KG1 (cell line): ENCODE measurements at places on chromosomes 1 and 21.

GRCh38 chr1:60877376-60877775 lies 205.0 kb upstream of the NFIA start:
- DNase-seq: no peak

- no peak for DNase-seq
Measured at GRCh38 chr1:172465617-172466016, 21.7 kb upstream of the PIGC start.

DNA sequence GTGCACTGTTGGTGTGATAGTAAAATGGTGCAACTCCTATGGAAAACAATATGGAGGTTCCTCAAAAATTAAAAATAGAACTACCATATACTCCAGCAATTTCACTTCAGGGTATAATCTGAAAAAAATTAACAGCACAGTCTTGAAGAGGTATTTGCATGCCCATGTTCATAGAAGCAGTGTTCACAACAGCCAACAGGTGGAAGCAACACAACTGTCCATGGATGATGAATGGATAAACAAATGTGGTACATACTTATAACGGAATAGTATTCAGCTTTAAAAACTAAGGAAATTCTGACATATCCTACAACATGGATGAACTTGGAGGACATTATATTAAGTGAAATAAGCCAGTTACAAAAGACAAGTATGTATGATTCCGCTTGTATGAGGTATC lies 8.2 kb downstream of the TTLL7 start:
- DNase-seq: no peak

- no peak for DNase-seq
Measured at GRCh38 chr21:17427831-17428483, 84.9 kb upstream of the CXADR start.

DNA sequence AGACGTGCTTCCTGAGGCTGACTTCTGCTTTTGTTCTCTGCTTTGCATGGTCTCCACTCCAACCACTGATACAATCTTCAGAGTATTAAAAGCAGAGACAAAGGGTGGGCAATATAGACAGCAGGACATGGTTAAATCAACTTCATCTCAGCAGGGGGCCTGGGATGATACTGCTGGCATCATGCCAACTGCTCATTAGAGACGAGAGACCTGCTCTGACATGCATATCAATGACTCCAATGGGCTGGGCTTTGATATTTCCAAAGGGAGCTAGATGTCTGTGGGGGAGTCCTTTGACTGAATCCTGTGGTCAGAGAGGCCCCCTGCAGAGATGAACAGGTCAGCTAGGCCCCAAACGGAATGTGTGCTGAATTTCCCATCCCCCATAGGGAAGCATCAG lies 106.6 kb downstream of the ACTL8 start:
- no peak for DNase-seq
